A172 (cell line): ENCODE measurements at places on chromosomes 13 and 19. TPM values are rescaled to one million over a fixed set of nuclear protein-coding genes. Genes with fewer than 3 reads are reported as not detected.

The PDE4C gene
- 0.02 TPM in 1 of 2 replicates, not detected in the other for total RNA-seq

The CGB2 gene
- total RNA-seq = not detected in 2 replicates

The MCEMP1 gene
- total RNA-seq = not detected in 2 replicates

The TIMM50 gene
- 116 and 127 TPM in 2 replicates for total RNA-seq

The CASP14 gene
- total RNA-seq = not detected in 2 replicates

The MEDAG gene
- total RNA-seq = not detected in 2 replicates

The PSG4 gene
- 75.6 and 84.3 TPM in 2 replicates for total RNA-seq

DNA sequence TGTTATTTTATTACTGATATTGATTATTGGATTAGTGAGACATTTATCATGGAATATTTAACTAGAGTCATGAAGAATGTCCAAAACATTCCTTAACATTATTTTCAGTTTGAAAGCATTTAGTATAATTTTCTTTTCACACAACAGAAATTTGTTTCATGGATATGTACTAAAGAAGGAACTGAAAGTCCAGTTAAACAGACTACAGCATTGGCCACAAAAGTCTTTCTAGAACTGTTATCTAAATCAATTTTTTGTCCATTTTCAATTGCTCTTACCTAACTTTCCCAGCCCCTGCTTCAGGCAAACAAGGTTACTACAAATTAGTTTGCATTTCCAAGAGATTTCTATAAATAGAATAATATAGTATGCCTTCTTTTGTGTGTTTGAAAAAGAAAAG lies 1018.0 kb upstream of the PCDH20 start:
- no peak for DNase-seq

DNA sequence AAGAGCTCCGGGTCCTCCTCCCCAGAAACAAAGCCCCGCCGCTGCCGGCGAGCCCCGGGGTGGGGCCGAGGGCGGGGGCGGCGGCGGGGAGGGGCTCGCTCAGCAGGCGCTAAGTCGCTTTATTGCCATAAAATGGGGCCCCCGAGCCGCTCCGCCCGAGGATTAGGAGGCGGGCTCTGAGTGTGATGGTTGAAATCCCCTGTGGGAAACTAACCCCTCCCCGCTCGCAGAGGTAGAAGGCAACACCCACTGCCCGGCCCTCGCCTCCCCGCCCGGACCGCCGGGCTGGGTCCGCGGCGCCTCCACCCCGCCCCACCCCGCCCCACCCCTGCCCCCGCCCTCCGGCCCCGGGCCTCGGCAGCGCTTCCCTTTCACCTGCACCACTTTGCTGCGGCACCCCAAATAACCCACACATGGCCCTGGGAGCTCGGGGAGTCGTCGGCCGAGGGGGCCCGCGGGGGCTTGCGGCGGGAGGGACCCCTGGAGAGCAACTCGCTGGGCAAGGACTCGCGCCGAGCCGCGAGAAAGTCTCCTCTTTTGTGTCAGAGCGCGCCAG lies at the start of gene KLF12:
KLF12 (minus strand) TSS at position 184 of the 556 bp plus-strand sequence.
- peak; percentile 89 for DNase-seq

- no peak for DNase-seq
These were observed 36.9 kb upstream of the GRTP1 start for GRCh38 chr13:113400621-113401451.

DNA sequence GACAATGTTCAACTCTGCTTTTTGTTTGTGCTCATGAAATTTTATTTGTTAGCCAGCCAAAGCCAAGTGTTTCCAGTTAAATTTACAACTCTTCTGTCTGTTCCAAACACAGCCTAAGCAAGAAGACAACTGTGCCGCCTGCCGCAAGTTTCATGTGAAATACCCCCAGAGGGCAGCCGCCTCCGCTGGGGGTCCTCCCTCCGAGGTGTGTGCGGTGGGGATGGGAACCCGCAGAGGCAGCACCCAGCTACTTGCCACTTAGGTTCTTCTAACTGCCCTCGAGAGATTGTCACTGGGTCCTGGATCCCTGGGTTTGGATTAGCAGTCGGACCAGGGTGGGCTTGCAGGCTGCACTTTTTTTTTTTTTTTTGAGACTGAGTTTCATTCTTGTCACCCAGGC lies 28.5 kb downstream of the ATP11A start:
- DNase-seq = no peak

DNA sequence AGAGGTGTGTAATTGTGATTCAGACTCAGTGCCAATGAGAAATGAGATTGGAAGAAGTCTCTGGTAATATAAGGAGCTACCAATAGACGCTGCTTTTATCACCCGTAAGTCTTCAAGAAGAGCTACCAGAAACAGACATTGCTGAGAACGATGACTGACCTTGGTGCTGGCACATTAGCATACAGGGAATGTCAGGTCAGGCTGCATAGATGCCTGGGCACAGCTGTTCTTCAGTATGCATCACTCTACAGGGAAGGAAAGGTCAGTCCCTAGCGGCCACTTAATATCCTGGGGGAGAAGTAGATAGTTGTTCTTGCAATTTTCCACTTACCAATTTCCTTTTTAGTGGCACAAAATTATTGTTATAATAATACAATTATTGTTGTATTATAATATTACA lies 380.4 kb downstream of the PCDH9 start:
- DNase-seq = no peak

DNA sequence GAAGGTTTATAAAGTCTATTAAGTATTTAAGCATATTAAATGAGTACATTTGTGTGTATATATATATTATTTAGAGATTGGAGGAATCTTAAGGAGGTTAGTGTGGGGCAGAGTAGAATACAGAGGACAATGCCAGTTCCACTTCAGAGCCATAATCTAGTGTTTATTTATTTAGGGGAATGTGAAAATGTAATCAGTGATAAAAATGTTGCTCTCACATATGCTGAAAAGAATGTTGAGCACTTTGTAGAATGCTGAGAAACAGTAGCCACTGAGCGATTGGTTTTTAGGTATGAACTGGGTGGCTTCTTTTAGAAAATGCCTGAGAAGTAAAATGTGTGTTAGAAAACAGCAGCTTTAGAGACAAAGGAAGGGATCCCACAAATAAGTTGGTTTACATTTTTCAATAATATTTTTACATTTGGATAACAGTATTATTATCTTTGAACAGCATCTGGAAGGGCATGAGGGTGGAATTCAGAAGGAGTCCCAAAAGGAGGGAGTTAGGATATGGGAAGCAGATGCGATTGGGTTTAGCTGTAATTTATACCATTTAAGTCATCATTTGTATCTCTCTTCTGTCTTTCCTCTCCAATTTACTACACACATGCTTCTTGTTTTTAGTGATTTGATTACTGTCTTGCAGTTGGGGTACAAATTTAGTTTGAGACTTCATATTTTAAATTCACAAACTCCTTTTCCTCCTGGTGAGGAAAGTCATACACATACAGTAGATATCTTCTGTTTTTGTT lies 68.6 kb downstream of the NDFIP2 start:
- DNase-seq = no peak

GRCh38 chr13:87295636-87296035 lies 375.5 kb upstream of the SLITRK5 start:
- DNase-seq = peak; percentile 8

DNA sequence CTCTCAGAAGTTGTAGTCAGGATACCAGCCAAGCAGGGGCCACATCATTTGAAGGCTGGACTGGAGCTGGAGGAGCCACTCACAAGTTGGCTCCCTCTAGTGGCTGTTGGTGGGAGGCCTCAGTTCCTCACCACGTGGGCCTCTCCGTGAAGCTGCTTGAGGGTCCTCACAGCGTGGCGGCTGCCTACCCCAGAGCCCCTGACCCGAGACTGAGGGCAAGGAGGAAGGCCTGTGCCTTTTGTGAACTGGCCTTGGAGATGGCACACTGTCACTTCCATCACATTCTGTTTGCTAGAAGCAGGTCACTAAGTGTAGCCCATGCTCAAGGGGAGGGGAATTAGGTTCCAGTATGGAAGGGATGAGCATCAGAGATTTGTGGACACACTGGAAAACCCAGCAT lies 14.6 kb downstream of the GNA11 start:
- peak; percentile 62 for DNase-seq

DNA sequence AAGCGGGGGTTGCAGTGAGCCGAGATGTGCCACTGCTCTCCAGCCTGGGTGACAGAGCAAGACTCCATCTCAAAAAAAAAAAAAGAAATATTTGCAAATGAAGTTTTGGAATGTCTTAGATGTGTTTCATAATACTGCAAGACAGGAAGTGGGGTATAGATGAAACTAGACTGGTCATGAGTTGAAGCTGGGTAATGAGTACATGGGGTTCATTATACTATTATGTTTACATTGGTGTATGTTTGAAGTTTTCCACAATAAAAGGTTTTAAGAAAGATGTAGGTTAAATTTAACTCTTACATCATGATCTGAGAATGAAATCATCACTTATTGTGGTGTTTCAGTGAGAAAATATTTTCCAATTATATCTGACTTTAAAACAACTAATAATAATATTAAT lies 19.0 kb downstream of the FNDC3A start:
- no peak for DNase-seq

GRCh38 chr13:100738176-100738855 lies 63.7 kb upstream of the TMTC4 start:
- DNase-seq = no peak

DNA sequence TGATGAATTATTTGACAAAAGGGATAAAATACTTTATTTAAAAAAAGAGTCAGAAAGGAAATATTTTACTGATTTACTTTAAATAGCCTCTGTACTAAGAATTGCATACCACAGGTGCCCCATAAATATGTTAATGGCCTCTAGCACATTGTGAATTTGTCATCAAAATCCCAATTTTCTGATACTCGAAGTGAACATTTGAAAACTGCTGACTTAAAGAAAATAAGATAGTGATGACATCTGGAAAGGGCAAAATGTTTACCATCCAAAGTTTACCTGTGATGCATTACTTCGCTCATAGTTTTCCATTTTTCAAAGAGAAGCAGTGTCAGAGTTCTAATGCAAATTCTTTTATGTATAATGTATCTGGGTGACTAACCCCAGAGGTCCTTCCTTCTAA lies 455.4 kb downstream of the KLF5 start:
- no peak for DNase-seq

- no peak for DNase-seq
These were observed 468 bp downstream of the HMGB1 start for GRCh38 chr13:30465343-30465592.

DNA sequence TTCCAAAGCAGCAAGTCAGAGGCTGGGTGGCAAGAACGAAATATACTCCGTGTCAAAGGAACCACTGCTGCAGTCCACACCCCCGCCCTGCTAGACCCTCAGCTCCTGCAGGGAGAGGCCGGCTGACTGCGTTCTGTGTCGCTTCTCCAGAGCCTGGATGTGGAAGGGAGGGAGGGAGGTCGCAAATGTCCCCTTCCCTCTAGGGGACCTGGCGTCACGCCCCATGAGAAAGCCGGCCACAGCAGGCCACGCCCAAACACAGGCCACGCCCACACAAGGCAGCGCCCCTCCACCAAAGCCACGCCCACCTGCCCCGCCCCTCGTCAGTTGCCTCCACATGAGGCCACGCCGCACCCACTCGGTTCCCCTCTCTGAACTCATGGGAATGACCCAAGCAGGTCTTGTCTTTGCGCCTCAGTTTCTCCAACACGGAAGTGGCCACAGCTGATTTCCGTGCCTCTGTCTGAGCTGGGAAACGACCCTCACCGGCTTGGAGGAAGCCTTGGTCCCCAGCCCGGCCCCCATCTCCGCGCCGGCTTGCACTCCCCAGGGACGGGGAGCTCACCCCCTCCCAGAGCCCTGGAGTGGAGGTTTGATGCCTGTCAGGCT lies 38.4 kb upstream of the TCF3 start:
- DNase-seq = no peak

DNA sequence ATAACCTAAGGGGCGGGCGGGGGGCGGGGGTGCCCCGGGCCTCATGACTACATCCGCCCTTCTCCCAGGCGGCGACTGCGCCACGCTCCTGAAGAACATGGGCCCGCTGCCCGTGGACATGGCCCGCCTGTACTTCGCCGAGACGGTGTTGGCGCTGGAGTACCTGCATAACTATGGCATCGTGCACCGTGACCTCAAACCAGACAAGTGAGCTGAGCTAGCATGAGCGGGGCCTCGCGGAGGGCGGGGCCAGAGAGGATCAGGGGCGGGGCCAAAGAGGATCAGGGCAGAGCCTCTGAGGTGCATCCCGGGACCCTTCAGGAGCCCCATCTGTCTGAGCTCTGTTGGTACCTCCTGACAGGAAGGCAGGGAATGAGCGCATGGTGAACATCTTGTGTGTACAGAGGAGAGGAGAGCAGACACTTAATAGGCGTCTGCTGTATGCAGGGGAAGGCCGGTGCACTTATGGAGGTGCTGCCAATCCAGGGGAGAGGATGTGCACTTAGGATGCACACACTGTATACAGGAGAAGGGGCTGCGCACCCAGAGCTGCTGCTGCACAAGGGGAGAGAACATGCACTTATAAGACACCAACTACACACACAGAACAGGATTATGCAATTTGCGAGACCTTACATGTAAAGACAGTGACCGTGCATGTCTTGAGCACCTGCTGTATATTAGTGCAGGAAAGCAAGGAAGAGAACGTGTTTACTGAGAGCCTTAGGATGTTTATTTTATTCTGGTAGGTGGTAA lies 20.9 kb upstream of the PIK3R2 start:
- no peak for DNase-seq

DNA sequence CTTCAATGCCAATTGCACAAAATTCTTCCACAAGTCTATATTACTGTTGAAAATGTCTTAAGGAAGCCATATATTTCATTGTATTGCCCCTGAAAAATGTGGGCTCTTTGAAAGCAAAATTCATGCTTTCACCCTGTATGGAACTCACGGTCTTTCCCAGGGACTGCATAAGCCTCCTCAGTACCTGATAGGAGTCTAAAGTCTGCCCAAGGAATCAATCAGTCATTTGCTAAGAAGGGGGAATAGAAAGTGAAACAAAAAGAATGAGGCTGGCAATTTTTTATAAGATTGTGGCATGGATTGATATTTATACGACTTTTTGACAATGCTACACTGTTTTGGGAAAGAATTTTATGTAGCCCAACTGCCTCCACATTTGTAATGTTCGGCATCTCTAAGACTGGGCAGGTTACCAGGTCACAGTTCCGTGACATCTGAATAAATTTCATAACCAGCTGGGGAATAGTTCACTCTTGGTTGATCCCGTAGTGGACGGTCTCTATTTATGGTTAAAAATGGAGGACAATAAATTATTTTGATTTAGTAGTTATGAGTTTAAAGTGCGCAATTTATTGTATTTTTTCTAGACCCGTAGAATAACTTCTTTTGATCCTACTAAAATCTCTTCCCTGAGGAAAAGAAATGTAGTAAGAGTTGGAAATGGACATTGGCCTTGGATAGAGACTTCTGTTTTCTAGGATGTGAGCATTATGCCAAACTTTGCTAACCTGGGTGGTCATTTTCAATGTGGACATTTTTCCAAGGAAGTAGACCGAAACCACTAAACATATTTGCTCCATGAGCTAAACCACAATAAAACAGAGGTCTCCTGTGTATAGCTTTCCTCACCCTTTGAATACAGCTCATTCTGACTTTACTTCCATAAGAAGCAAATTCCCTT lies 1585.4 kb downstream of the EFNB2 start:
- no peak for DNase-seq

DNA sequence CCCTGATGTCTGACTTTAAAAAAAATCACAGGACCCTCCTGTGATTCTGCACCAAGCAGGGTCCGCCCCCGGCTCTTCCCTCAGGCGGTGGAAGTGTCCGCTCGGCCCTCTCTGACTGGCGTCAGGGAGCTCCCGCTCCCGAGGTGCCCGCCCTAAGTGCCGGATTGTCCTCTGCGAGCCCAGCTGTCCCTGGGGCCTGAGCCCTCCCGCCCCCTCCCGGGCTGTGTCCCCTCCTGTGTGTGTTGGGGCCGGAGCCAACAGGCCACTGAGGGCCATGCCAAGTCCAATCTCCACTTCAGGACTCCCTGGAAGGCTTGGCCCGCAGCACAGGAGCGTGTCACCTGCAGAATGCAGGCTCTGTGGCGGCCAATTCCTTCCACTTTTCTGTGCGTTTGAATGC lies 25.4 kb downstream of the MAP2K2 start:
- no peak for DNase-seq

GRCh38 chr13:98889419-98890085 lies 88.3 kb downstream of the DOCK9 start:
- no peak for DNase-seq
